GDM1 (cell line): ENCODE measurements at places on chromosomes 6 and 20.

GRCh38 chr6:157710604-157711003, 112.4 kb upstream of the SNX9 start:
- DNase-seq: no peak

DNA sequence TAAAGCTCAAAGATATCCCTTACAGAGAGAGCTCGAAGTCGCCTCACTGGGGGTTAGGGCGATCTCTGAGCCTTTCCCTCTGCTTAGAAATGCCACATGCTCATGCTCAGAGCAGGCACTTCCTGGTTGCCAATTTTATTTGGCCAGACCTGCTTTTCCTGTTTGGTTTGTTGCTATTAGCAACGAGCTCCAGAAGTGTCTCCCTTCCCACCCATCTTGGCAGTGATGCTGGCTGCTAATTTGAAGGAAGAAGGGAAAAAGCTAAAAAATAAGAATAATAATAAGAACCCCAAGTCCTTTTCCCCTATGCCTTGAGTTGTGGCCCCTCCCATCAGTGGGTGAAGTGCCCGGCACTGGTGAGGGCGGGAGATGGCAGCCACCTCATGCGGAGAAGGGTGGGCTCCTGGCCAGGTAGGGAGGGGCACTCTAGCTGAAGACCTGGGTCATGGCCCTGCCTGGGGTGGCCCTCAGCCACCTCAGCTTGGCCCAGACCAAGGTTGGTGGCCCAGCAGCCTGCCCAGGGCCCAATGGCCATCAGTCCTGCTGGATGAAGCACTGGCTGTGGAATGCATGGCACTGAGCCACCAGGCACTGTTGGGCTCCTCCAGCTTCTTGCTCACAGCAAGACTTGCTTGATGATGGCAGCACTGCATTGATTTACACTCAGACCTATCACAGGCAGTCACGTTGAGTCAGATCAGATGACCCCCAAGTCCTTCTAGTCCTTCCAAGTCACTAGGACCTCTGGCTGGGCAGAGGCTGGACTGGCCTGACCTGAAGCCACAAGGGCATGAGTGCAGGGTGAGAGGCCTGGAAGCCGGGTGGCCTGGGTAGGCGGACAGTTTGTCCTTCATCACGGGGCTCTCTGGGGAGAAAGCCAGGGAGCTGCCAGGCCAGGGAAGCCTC, 79.0 kb downstream of the SYNJ2 start:
- no peak for DNase-seq

- DNase-seq: no peak
Measured at GRCh38 chr20:23007462-23007861, 27.6 kb upstream of the SSTR4 start.

- DNase-seq: no peak
Measured at GRCh38 chr20:41352106-41352505, 11.5 kb downstream of the LPIN3 start.

- DNase-seq: no peak
Measured at GRCh38 chr6:98574984-98575383, 259.4 kb upstream of the POU3F2 start.

DNA sequence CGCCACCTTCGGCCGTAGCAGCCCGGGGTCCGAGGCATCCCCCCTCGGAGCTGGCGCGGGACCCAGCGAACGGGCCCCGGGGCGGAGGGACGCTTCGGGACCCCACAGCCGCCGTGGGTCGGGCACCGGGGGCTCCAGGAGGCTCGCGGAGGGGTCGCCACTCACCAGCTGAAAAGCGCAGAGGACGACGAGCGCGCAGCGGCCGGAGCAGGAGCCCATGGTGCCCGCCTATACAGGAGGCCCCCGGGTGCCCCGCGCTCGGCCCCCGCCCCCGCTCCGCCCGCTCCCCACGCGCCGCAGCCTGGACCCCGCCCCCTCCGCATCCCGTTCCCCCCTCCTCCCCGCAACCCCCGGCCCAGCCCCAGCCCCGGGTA, at the start of gene NKAIN4:
Gene NKAIN4 (minus strand): TSS at position 232 of the 374 bp plus-strand sequence. CDS start 13 bp downstream, at position 219.
- DNase-seq: no peak
